ENCODE measurements at places on chromosomes 12 and 14. TPM values are rescaled to one million over a fixed set of nuclear protein-coding genes. Genes with fewer than 3 reads are reported as not detected.

Gene KIF26A
- 3.0 TPM for total RNA-seq

Gene FAM222A
- 3.4 TPM for total RNA-seq

Gene HOMEZ
- total RNA-seq, result 7.9 TPM

Gene CAPZA3
- not detected for total RNA-seq

Gene MANSC4
- total RNA-seq, result not detected

Gene MYBPC1
- total RNA-seq, result not detected

Gene MOAP1
- 10.7 TPM for total RNA-seq

Gene FAM161B
- total RNA-seq, result 1.5 TPM

Gene SLC4A8
- 1.7 TPM for total RNA-seq

Gene EEA1
- total RNA-seq, result 5.3 TPM

Gene B4GALNT1
- total RNA-seq, result 44.0 TPM

Gene FLRT2
- total RNA-seq, result 3.2 TPM

Gene CLEC1B
- total RNA-seq, result not detected

Gene SCYL2
- 15.9 TPM for total RNA-seq

Gene SLC10A1
- not detected for total RNA-seq

Gene PLXNC1
- total RNA-seq, result 0.06 TPM

Gene NDRG2
- 2.2 TPM for total RNA-seq
